Cardiac fibroblast (primary cell): ENCODE measurements at places on chromosomes 16 and 17.

DNA sequence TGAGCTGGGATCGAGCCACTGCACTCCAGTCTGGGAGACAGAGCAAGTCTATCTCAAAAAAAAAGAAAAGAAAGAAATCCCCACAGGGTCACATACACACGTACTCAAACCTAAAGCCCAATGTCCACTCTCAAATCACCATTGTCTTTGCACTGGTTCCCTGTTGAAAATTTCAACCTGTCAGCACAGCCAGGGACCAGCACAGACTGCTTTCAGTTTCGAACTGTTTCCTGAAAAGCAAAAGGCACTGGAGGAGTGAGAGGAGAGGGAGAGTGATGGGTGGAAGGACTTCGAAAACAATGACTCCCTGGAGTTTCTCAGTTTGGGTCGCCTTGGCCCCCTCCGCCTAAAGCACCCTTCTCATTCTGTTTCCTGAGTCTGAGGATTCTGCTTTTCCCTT, 9.0 kb upstream of the CD300C start:
- no peak for DNase-seq

DNA sequence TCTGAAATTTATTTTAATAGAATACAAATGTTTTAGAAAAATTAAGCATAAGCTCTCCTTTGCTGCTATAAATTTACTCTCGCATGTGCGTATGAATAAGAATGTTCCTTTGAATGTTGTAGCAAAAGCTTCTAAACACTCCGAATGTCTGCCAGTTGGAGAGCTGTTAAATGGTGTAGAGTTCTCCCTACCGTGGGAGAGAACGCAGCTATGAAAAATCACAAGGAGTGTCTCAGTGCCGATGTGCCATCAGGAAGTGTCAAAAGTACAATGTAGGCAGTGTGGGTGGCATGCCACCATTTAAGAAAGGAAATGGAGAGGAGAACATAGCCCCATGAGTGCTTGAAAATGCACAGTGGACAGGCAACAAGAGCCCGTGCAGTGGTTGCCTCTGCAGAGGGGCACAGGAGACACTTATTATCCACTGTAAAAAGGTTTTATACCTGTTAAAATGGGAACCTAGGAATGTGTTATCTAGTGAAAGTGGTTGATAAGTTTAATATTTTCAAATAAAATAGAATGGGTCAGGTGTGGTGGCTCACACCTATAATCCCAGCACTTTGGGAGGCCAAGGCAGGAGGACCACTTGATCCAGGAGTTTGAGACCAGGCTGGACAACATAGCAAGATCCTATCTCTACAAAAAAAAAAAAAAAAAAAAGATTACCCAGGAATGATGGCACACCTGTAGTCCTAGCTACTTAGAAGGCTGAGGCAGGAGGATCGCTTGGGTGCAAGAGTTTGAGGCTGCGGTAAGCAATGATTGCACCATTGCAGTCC, 144.0 kb downstream of the SOCS1 start:
- no peak for DNase-seq

DNA sequence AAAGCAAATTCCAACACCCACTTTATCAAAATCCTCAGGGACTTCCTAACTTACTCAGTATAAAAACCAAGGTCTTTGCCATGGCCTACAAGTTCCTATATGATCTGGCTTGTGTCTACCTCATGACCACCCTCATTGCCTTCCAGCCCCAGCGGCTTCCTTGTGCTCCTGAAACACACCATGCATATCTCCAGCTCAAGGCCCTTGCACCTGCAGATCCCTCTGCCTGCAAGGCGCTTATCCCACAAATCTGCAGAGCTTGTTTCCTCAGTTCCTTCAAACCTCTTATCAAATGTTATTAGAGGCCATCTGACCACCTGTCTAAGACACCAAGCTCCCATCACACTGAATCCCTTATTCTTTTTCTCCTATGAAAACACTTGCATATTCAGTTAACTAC, 2.6 kb downstream of the BBS2 start:
- DNase-seq = no peak

- no peak for DNase-seq
These were observed 13.9 kb downstream of the EIF4A3 start for GRCh38 chr17:80132906-80133625.

- DNase-seq = no peak
These were observed 62.8 kb upstream of the GRIN2A start for GRCh38 chr16:10245002-10245401.

GRCh38 chr17:37720989-37721388, 23.9 kb downstream of the HNF1B start:
- DNase-seq = no peak

DNA sequence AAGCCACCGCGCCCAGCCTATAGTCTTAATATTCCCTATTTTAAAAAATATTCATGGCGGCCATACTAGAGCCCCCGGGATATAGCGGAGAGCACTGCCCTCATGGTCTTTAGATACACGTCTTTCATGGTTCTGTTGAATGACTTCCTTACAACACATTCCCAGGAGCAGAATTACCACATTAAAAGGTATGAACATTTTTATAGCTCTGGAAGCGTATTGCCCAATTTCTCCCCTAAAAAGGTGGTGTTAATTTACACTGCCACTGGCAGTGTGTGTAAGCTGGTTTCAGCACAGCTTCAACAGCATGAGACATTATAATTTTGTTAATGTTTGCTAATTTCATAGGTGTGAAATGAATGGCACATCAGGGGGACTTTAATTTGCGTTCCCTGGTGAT, 19.0 kb downstream of the C17orf100 start:
- no peak for DNase-seq

DNA sequence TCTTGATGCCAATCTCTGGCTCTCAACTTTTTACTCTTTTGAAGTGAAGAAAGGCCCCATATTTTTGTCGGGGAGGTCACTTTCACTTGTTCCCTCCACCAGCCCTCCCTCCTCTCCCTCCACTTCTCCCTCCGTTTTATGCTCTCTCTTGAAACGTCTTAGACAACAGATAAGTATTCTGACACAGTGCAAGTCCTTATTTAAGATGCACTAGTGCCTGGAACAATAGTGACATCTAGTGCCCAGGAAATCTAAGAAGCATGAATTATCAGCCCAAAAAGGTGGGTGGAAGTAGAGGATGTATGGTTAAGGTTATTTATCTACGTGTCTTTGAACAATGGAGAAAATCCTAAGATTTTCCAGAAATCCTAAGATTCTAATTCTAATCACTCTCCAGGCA, 17.9 kb downstream of the PSME3IP1 start:
- DNase-seq = peak; percentile 86

DNA sequence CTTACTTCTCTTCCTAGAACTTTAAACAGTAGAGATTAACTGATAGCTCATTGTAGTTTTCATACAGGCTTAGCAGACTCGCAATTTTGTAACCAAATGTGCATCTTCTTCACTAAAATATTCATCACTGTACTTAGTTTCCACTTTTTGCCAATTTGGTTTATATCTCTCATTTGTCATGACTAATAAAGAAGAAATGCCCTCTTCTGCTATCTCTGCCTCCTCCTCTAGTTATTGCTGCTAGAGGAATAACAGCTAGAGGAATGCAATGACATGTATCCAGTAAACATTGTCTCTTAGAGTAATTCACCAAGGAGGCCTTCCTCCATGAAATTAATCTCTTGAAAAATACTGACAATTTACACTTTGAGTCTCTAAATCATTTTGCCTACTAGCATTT, 115.5 kb upstream of the COX10 start:
- peak; percentile 53 for DNase-seq

- DNase-seq = no peak
These were observed 784.6 kb upstream of the EEF2KMT start for GRCh38 chr16:5882087-5882640.

- DNase-seq = no peak
These were observed 2.1 kb downstream of the TRAF7 start for GRCh38 chr16:2157480-2158261.

GRCh38 chr16:86424398-86424797, 85.9 kb upstream of the FOXF1 start:
- no peak for DNase-seq
